ENCODE measurements at places on chromosomes 4 and X. TPM values are rescaled to one million over a fixed set of nuclear protein-coding genes. Genes with fewer than 3 reads are reported as not detected.

The PLAC1 gene
- total RNA-seq = not detected

The LEF1 gene
- 4.3 TPM for total RNA-seq

The MORF4L2 gene
- 166 TPM for total RNA-seq

The MBNL3 gene
- total RNA-seq = 24.3 TPM

The MAGEA2 gene
- not detected for total RNA-seq

The MGARP gene
- not detected for total RNA-seq

The PLXNA3 gene
- total RNA-seq = 49.0 TPM

The CLGN gene
- 1.1 TPM for total RNA-seq

The MTMR8 gene
- total RNA-seq = 1.9 TPM

The COX7B2 gene
- total RNA-seq = not detected

The KLHL4 gene
- 1.6 TPM for total RNA-seq

The CCDC158 gene
- 0.74 TPM for total RNA-seq

The HS3ST1 gene
- 3.8 TPM for total RNA-seq

The TRIM60 gene
- total RNA-seq = not detected

The DCHS2 gene
- 0.53 TPM for total RNA-seq

The SAT1 gene
- 716 TPM for total RNA-seq

The F11 gene
- 20.5 TPM for total RNA-seq

The SHROOM2 gene
- 9.3 TPM for total RNA-seq

The ADH1A gene
- total RNA-seq = 3.0 TPM

The KIAA1210 gene
- not detected for total RNA-seq

The SOWAHB gene
- 2.4 TPM for total RNA-seq

The SMC1A gene
- total RNA-seq = 52.0 TPM

The TBC1D8B gene
- total RNA-seq = 7.4 TPM

The METAP1 gene
- 31.5 TPM for total RNA-seq

The REPS2 gene
- total RNA-seq = 18.5 TPM

The HOPX gene
- 341 TPM for total RNA-seq

The EDA gene
- total RNA-seq = 5.5 TPM

The FAM47E gene
- total RNA-seq = 6.4 TPM
